ENCODE measurements at places on chromosomes 3 and 15.

GRCh38 chr15:76274821-76275220 lies 36.4 kb downstream of the ETFA start:
- no peak overlapping the region for H3K27ac ChIP-seq
- H3K27me3 ChIP-seq, result no peaks in the 10 kb centered on the region
- H3K36me3 ChIP-seq, result peaks cover 52% of the 10 kb centered on the region

GRCh38 chr3:56620371-56620770 lies 62.7 kb downstream of the TASOR start:
- no peaks in the 10 kb centered on the region for H3K27me3 ChIP-seq
- H3K36me3 ChIP-seq, result peaks cover 58% of the 10 kb centered on the region
- no peak overlapping the region for H3K4me3 ChIP-seq
- peaks cover 3% of the 10 kb centered on the region for H3K4me1 ChIP-seq
- H3K27ac ChIP-seq, result no peak overlapping the region

DNA sequence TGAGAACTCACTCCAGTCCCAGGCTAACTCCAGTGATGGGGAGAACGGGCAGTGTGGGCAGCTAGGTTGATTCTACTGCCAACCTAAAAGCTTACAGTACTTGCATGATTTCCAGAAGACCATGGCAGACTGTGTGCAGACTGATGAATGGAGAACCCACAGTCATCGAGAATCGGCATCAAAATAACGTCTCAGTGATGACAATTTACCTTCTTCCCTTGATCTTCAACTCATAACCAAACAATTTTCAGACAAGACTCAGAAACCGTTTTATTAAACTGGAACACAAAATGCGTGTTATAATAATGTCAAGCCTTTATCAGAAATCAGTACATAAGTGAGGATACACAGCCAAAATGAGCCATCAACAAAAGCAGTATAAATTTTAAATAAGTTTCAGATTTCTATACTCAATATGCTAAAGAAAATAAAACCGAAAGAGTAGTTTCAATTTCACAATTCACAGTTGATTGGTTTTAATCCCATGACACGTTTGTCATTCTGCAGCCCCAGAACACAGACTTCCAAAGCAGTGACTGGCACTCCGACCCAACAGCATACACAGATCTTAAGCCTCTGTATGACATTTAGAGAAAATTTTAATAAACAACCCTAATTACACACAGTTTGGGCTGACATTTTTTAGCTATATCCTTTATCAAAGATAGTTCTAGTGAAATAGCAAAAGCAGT lies 54.5 kb downstream of the ZMAT3 start:
- H3K27ac ChIP-seq, result peak overlapping the region; percentile 56
- peak overlapping the region; percentile 31 for H3K4me3 ChIP-seq
- DNase-seq, result no peak
- peaks cover 29% of the 10 kb centered on the region for H3K36me3 ChIP-seq
- H3K4me1 ChIP-seq, result peaks cover 29% of the 10 kb centered on the region

DNA sequence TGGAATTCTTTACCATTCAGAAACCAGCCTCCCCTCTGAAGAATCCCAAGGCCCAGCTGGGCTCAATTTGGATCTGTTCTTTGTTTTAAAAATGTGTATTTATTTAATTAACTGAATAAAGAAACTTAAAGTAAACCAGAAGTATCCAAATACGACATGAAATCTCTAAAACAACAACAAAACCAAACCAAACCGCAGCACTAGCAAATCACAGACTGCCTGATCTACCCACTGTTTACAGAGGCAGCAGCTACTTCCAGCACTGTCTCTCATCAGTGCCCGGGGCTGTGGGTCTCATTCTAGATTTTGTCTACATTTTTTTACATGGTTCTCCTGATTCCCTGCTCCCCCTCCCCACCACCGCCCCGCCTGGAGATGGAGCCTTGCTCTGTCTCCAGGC lies 2.3 kb downstream of the FLNB start:
- H3K4me3 ChIP-seq, result peak overlapping the region; percentile 44
- H3K27me3 ChIP-seq, result no peaks in the 10 kb centered on the region
- H3K4me1 ChIP-seq, result peaks cover 26% of the 10 kb centered on the region
- H3K36me3 ChIP-seq, result no peaks in the 10 kb centered on the region
- no peak overlapping the region for H3K27ac ChIP-seq

- no peak for DNase-seq
- H3K27ac ChIP-seq, result no peak overlapping the region
- H3K36me3 ChIP-seq, result no peaks in the 10 kb centered on the region
- no peak overlapping the region for H3K4me3 ChIP-seq
- H3K27me3 ChIP-seq, result peaks cover 27% of the 10 kb centered on the region
Measured at GRCh38 chr3:170768334-170768801, 101.6 kb downstream of the RPL22L1 start.

- peak overlapping the region; percentile 88 for H3K27ac ChIP-seq
- no peaks in the 10 kb centered on the region for H3K27me3 ChIP-seq
- DNase-seq, result no peak
- H3K36me3 ChIP-seq, result peaks cover 11% of the 10 kb centered on the region
Measured at GRCh38 chr15:76932135-76932966, 802 bp downstream of the RCN2 start.

GRCh38 chr15:95448531-95449229 lies 881.8 kb upstream of the NR2F2 start:
- H3K4me1 ChIP-seq, result no peaks in the 10 kb centered on the region
- DNase-seq, result no peak
- H3K27ac ChIP-seq, result no peak overlapping the region
- no peaks in the 10 kb centered on the region for H3K36me3 ChIP-seq
- no peaks in the 10 kb centered on the region for H3K27me3 ChIP-seq
- H3K4me3 ChIP-seq, result no peak overlapping the region

DNA sequence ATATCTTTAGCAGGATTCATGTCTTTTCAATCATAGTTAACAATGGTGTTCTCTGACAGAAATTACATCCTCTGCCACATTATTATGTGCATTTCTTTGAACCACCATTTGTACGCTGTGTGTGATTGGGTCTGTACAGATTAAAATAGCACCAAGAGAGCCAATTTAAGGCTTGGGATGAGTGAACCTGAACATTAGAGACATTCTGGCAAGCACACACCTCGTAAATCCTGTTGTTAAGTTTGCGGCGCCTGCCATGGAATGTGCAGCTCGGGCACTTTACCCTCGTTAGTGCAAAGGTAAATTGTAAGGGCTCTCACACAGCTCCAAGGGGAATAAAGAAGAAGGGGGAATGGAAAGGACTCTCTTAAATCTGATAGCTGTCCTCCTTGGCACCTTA lies 482.4 kb upstream of the DPPA4 start:
- DNase-seq, result no peak
- H3K4me3 ChIP-seq, result no peak overlapping the region
- H3K27me3 ChIP-seq, result no peaks in the 10 kb centered on the region

GRCh38 chr3:105759442-105760078 lies 109.3 kb downstream of the CBLB start:
- peaks cover 37% of the 10 kb centered on the region for H3K36me3 ChIP-seq
- DNase-seq, result no peak
- H3K27ac ChIP-seq, result no peak overlapping the region
- no peak overlapping the region for H3K4me3 ChIP-seq
- H3K4me1 ChIP-seq, result peaks cover 12% of the 10 kb centered on the region

DNA sequence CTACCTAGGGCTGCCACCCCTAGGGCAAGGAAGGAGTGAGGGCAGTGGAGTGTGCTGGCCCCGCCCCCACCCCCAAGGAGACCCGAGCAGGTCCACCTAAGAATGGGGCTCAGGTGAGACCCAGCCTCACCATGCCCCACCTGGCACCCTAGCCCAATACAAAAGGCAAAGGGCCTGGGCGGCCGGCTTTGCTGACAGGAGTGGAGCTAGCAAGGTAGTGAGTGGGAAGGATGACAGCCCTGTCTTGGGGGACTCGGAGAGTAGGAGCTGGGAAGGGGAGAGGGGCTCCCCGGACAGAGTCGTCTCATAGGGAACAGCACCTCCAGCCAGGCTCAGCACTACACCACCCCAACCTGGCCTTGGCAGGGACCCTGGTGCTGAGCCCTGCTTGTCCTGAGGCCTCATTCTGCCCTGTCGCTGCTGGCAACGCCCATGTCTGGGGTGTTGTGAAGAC lies 12.1 kb downstream of the C15orf39 start:
- no peak overlapping the region for H3K4me3 ChIP-seq
- H3K27me3 ChIP-seq, result no peaks in the 10 kb centered on the region
- no peak for DNase-seq
- peaks cover 41% of the 10 kb centered on the region for H3K36me3 ChIP-seq
- H3K27ac ChIP-seq, result no peak overlapping the region

- H3K4me3 ChIP-seq, result no peak overlapping the region
- no peak for DNase-seq
- H3K27me3 ChIP-seq, result no peaks in the 10 kb centered on the region
- peak overlapping the region; percentile 69 for H3K27ac ChIP-seq
- peaks cover 11% of the 10 kb centered on the region for H3K4me1 ChIP-seq
Measured at GRCh38 chr3:143771939-143772338, 76.3 kb downstream of the SLC9A9 start.

GRCh38 chr15:38788918-38789317 lies 224.3 kb upstream of the RASGRP1 start:
- H3K36me3 ChIP-seq, result no peaks in the 10 kb centered on the region
- H3K4me1 ChIP-seq, result no peaks in the 10 kb centered on the region
- DNase-seq, result no peak
- no peaks in the 10 kb centered on the region for H3K27me3 ChIP-seq

DNA sequence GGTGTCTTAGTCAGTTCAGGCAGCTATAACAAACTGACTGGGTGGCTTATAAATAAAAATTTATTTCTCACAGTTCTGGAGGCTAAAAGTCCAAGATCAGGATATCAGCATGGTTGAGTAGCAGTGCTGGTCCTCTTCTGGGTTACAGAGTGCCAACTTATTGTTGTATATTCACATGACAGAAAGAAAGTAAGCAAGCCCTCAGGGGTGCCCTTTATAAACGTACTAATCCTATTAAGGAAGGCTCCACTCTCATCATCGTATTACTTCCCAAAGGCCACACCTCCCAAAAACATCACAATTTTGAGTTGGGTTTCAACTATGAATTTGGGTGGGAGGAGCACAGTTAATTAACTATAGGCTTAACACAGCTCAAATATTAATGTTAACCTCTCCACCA lies 653.0 kb downstream of the DIPK2A start:
- no peak for DNase-seq
- no peak overlapping the region for H3K4me3 ChIP-seq
- H3K4me1 ChIP-seq, result no peaks in the 10 kb centered on the region
- no peaks in the 10 kb centered on the region for H3K27me3 ChIP-seq
- H3K27ac ChIP-seq, result no peak overlapping the region

DNA sequence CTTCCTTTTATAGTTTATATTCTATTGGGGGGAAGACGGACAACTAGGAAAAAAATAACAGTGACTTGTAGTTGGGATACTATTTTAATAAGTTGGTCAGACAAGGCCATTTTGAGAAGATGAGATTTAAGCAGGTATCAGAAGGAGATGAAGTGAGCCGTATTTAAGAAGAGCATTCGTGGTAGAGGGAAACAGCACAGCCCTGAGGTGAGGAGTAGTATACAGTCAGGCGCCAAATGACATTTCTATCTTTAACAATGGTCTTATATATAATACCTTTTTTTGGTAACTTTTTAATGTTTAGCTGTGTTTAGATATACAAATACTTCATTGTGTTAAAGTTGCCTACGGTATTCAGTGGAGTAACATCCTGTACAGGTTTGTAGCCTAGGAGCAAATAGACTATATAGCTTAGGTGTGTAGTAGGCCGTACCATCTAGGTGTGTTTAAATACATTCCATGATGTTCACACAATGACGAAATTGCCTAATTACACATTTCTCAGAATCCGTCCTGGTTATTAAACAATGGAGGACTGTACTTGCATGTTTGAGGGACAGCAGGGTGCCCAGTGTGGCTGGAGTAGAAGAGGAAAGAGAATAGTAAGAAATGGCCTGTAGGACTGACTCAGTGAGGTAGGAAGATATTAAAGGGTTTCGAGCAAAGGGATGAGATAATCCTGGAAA lies 1.6 kb downstream of the NKTR start:
- no peak for DNase-seq
- H3K27ac ChIP-seq, result no peak overlapping the region
- peak overlapping the region; percentile 93 for H3K4me3 ChIP-seq
- peaks cover 26% of the 10 kb centered on the region for H3K36me3 ChIP-seq
- H3K27me3 ChIP-seq, result no peaks in the 10 kb centered on the region
- peaks cover 12% of the 10 kb centered on the region for H3K4me1 ChIP-seq

DNA sequence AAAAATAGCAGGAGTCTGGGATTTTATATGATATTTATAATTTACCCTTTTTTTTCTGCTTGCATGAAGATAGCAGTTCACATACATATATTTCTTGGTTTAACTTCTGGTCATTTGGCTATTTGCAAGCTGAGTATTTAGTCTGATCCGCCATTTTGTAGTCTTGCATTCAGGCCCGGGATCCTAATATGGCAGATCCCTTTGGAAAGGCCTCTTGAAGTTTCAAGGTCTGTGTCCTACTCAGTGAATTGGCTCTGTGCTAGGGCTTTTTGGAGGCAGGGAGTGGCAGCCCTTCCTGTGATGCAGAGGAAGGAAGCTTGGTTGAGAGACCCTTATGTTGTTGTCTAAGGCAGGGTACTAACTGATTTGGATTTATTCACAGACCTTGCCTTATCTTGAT lies 2.9 kb downstream of the SNRPN start:
- peaks cover 6% of the 10 kb centered on the region for H3K4me1 ChIP-seq
- no peak for DNase-seq
- peaks cover 2% of the 10 kb centered on the region for H3K36me3 ChIP-seq
- H3K27me3 ChIP-seq, result no peaks in the 10 kb centered on the region
- H3K27ac ChIP-seq, result no peak overlapping the region

DNA sequence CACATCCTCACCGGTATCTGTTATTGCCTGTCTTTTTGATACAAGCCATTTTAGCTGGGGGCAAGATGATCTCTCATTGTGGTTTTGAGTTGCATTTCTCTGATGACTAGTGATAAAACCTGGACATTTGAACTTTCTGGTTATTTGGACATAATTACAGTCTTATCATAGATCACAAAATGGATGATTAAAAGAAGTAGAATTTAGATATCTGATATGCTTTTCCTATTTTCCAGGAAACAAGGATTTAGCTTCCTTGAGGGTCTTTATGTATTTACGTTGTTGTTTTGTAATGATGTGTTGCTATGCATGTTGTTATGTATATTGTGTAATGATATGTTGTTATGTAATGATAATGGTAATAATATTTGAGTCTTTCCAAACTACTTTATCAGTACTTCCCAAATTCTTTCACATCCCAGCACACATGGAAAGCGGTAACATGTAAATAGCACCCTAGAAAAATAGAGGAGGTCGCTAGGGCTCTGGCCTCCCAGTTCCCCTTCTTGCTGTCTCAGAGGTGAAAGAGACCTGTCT lies 53.8 kb downstream of the GJD2 start:
- H3K4me1 ChIP-seq, result no peaks in the 10 kb centered on the region
- no peak for DNase-seq
- H3K4me3 ChIP-seq, result no peak overlapping the region
- H3K27me3 ChIP-seq, result peaks cover 26% of the 10 kb centered on the region

- H3K4me1 ChIP-seq, result no peaks in the 10 kb centered on the region
- no peaks in the 10 kb centered on the region for H3K36me3 ChIP-seq
- DNase-seq, result no peak
- no peak overlapping the region for H3K4me3 ChIP-seq
Measured at GRCh38 chr15:48940508-48940907, 23.2 kb downstream of the SHC4 start.

GRCh38 chr15:32657198-32657883 lies 15.8 kb downstream of the SCG5 start:
- no peaks in the 10 kb centered on the region for H3K36me3 ChIP-seq
- no peak for DNase-seq
- no peak overlapping the region for H3K4me3 ChIP-seq
- H3K27ac ChIP-seq, result no peak overlapping the region

- H3K27me3 ChIP-seq, result peaks cover 20% of the 10 kb centered on the region
- H3K36me3 ChIP-seq, result no peaks in the 10 kb centered on the region
- no peak overlapping the region for H3K4me3 ChIP-seq
- no peak for DNase-seq
- no peak overlapping the region for H3K27ac ChIP-seq
Measured at GRCh38 chr15:81166636-81167305, 29.9 kb upstream of the IL16 start.

Data from stimulated activated naive B cell treated with anti-CD40 and anti-IgM and Interleukin-4, amounts not matched to agents 10 μg/mL and 1 μg/mL and 100 μg/mL, for 72 hours (primary cell).